ENCODE measurements at places on chromosomes 2 and 18.

- no peak for DNase-seq
Observed at GRCh38 chr18:25675123-25675850, 323.3 kb upstream of the ZNF521 start.

- DNase-seq = no peak
Observed at GRCh38 chr2:190979906-190980629, 33.9 kb downstream of the STAT1 start.

- no peak for DNase-seq
Observed at GRCh38 chr18:47870605-47871004, 59.9 kb downstream of the SMAD2 start.

DNA sequence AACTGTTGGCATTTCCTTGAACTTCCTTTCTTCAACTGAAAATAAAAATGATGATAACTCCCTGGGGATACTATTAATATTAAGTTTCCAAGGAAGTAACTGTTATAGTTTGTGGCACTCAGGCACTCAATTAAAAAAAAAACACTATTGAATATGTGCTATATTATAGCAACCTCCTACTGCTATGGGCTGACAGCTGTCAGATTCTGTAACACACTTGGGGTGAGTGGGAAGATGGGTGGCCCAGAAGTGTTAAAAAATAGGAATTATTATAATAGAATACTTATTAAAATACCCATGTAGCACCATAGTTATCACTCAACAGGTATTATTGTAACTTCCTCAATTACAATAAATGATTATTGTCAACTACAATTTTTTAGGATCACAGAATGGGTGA is 130.9 kb downstream of the RNF152 start:
- no peak for DNase-seq

- no peak for DNase-seq
Observed at GRCh38 chr2:189142893-189143759, 36.4 kb downstream of the COL5A2 start.

GRCh38 chr18:54284981-54285785 is 15.9 kb downstream of the POLI start:
- DNase-seq = no peak
